ENCODE measurements at places on chromosomes 2 and 18.

- DNase-seq, result no peak
These were observed 435.6 kb upstream of the GYPC start for GRCh38 chr2:126220331-126220730.

GRCh38 chr2:149009576-149010461, 28.7 kb upstream of the LYPD6B start:
- DNase-seq, result no peak

DNA sequence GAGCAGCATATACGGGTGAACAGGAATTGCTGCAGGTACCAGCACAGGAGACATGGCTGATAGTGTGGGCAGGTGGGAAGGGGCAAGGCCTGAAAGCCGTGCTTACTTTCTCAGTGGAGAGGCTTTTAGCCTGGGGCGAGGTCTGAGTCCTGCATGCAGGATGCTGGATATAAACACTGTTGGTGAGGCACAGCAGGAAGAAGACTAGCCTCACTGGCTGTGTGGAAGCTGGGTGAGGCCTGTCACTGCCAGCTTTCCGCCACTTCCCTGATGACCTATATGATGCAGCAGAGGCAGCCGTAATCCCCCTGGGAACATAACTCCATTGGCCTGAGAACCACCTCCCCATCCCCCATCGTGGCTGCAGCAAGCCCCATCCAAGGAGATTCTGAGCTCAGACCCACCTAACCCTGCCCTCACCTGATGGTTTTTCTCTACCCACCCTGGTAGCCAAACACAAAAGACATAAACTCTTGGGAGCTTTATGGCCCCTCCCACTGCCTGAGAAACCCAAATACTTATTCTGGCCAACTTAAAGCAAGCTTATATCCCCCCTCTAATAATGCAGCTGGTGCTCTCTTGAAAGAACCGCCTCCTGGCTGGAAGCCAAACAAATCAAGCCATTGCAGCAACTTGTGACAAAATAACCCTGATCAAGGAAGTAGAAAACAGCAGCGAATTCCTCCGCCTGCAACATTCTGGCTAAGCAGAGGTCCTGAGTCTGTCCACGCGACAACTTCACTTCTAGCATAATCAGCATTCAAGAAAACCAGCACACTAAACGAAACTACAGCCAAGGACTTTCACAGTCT, 54.6 kb upstream of the DSC1 start:
- no peak for DNase-seq

- DNase-seq, result no peak
These were observed 66.7 kb downstream of the PTPN4 start for GRCh38 chr2:119826370-119826961.

DNA sequence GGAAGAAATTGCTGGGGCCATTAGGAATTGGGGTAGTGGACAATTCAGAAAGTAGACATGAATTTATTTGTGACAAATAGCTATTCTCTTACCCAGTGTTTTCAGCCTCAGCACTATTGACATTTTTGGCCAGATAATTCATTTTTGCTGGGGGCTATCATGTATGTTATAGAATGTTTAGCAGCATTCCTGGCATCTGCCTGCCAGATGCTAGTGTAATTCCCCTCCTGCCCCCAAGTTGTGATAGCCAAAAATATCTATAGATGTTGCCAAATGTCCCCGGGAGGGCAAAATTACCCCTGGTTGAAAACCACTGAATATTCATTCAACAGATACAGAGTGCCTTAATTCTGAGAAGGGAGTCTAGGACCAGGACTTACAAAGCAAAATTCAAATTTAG, 183.6 kb downstream of the BABAM2 start:
- DNase-seq, result no peak

- DNase-seq, result no peak
These were observed 68.8 kb downstream of the TMEM131 start for GRCh38 chr2:97926946-97927345.

GRCh38 chr2:51717312-51717711, 685.4 kb upstream of the NRXN1 start:
- no peak for DNase-seq

GRCh38 chr2:139805441-139805840, 1025.3 kb upstream of the NXPH2 start:
- no peak for DNase-seq

GRCh38 chr2:152761214-152761613, 42.8 kb downstream of the ARL6IP6 start:
- DNase-seq, result no peak

GRCh38 chr2:234392041-234392615, 104.8 kb downstream of the ARL4C start:
- no peak for DNase-seq

All from stimulated activated CD4-positive, alpha-beta T cell treated with anti-CD3 and anti-CD28 coated beads, TNF-alpha, amount 100 ng/mL, for 1 hour (primary cell).